ENCODE measurements at places on chromosomes 3 and 15. TPM values are rescaled to one million over a fixed set of nuclear protein-coding genes. Genes with fewer than 3 reads are reported as not detected.

GRCh38 chr3:102207151-102207571 is 227.7 kb upstream of the ZPLD1 start:
- no peak for DNase-seq

DNA sequence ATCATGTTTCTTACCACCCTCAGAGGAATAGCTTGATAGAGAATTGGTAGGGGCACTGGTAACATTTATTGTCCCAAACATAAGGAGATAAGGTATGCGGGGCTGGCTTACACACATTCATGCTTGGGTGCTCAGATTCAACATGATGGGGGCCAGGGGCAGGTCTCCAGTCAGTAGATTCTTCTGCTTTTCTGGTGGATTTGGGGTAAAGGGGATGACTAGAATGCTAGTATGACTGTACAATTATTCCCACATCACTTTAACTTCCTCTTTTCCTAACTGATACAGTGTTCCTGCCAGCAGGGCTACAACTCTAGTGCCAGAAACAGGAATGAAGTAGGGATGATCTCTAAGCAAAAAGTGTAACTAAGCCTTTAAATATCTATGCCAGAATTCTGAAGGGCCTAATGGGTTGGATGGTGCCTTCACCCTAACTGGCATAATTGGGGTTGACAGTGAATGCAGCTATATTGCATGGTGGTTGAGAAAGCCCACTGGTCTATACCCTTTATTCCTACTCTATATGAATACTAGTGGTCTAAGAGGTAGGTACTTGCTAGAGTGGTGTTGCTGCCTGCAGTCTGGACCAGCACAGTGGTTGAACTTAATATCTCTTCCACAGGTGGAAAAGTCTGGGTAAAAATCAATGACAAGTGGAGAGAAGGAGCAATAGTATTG is 117.4 kb downstream of the IL12A start:
- DNase-seq = no peak

- no peak for DNase-seq
These were observed 61.8 kb downstream of the MBNL1 start for GRCh38 chr3:152330559-152330958.

GRCh38 chr15:47326410-47327333 is 390.6 kb upstream of the SEMA6D start:
- no peak for DNase-seq

DNA sequence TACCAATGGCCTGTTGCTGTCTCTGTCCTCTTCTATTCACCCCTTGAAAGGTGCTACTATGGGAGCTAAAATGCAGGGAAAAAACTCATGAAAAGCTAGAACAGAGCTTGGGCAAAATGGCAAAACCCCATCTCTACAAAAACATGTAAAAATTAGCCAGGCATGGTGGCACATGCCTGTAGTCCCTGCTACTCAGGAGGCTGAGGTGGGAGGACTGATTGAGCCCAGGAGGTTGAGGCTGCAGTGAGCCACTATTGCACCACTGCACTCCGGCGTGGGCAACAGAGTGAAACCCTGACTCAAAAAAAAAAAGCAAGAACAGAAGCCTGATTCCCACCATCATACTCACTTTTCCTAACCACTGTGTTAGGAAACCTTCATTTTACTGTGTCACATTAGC is 1.9 kb downstream of the MAP4 start:
- DNase-seq = no peak

- DNase-seq = no peak
These were observed 567.3 kb downstream of the GRM7 start for GRCh38 chr3:7428206-7428718.

GRCh38 chr3:194423317-194423716 is 24.3 kb upstream of the GP5 start:
- DNase-seq = no peak

DNA sequence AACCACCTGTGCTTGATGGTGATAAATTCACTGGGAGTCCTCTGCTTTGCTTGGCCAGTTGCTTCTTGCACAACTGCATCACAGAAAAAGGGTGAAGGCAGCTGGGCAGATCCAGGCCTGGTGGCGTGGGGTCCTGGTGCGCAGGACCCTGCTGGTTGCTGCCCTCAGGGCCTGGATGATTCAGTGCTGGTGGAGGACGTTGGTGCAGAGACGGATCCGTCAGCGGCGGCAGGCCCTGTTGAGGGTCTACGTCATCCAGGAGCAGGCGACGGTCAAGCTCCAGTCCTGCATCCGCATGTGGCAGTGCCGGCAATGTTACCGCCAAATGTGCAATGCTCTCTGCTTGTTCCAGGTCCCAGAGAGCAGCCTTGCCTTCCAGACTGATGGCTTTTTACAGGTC is 31.1 kb upstream of the IQCF2 start:
- no peak for DNase-seq

- no peak for DNase-seq
These were observed 541.7 kb upstream of the ZNF385D start for GRCh38 chr3:22292681-22293080.

GRCh38 chr3:44682182-44682896 is 30.1 kb upstream of the ZNF502 start:
- no peak for DNase-seq

DNA sequence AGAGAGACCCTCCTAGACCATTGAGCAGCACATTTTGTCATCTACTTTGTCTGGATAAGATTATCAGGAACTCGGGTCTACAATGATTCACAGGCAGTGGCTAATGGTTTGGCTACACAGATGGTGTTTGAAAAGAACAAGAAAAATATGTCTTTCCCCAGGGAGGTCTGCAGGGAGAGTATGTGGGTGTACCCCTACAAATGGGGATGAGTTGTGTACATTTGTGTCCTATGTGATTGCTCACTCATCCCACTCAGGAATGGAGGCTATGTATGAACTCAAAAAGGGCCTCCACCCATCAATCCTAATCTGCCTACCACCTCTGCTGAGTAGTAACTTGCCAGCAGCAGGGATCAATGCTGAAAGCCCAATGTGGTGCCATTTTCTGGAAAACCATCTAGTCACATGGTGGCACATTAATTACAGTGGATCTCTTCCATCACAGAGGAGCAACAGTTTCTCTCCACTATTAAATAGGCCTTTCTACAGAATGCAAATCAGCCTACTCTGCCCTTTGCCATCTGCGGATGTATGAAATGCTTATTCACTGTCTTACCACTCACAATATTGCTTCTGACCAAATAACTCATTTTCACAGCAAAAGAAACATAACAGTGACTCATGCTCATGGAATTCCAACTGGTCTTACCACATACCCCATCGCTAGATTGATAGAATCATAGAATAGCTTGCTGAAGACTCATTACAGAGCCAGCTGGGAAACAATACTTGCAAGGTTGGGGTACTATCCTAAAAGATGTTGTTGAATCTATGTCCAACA is 48.3 kb upstream of the TRIM42 start:
- DNase-seq = no peak

DNA sequence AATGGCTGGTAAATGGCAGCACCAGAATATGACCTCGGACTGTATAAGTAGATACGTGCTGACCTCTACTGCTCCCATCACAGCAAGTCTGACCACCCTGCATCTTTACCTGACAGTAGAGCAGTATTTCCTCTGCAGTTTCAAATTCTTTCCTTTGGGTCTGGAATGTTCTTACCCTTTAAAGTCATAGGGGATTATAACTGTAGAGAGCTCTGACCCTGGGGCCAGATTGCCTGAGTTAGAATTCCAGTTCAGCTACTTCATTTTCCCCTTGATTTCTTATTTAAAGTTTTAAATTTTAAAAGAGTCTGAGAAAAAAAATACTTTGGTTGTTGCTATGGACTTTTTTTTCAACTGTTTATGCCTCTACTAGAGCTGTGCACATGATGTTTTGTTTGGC is 237.7 kb downstream of the NR1D2 start:
- DNase-seq = no peak

GRCh38 chr3:81005992-81006391 is 755.5 kb downstream of the GBE1 start:
- no peak for DNase-seq

GRCh38 chr3:4736284-4736861 is 242.9 kb upstream of the BHLHE40 start:
- DNase-seq = no peak

- peak; percentile 52 for DNase-seq
These were observed 691 bp downstream of the MAP2K1 start for GRCh38 chr15:66387163-66388042.

GRCh38 chr15:40287968-40288367 is 5.1 kb upstream of the ANKRD63 start:
- no peak for DNase-seq

GRCh38 chr3:12483410-12483809 is 870 bp upstream of the TSEN2 start:
- DNase-seq = no peak

GRCh38 chr15:35455201-35455600 is 90.8 kb downstream of the DPH6 start:
- DNase-seq = no peak

GRCh38 chr3:153028381-153028780 is 133.6 kb upstream of the RAP2B start:
- DNase-seq = no peak

DNA sequence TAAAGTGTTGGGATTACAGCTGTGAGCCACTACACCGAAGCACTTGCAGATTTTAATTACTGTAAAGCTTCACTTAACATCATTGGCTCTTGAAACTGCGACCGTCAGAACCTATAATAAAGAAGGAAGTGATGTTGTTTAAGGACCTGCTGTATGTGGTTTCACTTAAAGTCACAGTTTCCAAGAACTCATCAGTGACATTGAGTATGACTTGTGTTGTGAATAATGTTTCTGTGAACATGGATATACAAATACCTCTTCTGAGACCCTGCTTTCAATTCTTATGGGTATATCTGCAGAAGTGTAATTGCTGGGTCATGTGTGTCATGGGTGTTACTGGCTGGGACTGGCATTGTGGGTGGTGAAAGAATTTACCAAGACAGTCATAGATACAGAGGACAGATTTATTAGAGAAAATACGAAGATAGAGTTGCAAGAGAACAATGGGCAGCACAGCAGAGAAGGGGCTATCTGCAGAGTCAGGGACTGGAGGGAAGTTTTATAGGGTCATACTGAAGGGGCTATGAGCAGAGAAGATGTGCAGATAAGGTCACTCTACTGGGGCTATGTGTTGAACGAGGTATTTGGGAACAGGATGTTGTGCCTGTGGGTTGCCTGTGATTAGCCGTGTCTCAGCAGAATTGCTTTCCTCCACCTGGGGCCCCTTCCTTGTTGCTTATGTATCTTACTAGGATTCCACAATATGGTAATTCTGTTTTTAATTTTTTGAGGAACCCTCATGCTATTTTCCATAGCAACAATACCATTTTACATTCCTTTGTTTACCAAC is 4.5 kb downstream of the NDUFB5 start:
- no peak for DNase-seq

Gene TGM5
- total RNA-seq = 0.18 TPM

Gene CP
- not detected for total RNA-seq

Gene ABHD5
- 17.0 TPM for total RNA-seq

Gene CLRN1
- total RNA-seq = not detected

Gene KCNAB1
- not detected for total RNA-seq

Gene NLGN1
- total RNA-seq = not detected

Gene GOLGA8T
- total RNA-seq = not detected

Gene GRM7
- not detected for total RNA-seq

All from CD8-positive, alpha-beta memory T cell (primary cell).